ENCODE measurements at places on chromosomes 1 and 21. TPM values are rescaled to one million over a fixed set of nuclear protein-coding genes. Genes with fewer than 3 reads are reported as not detected.

- no peak for DNase-seq
- H3K27me3 ChIP-seq: no peaks in the 10 kb centered on the region
- H3K27ac ChIP-seq: no peak overlapping the region
- no peaks in the 10 kb centered on the region for H3K4me1 ChIP-seq
These were observed 475.8 kb upstream of the OLFM3 start for GRCh38 chr1:102472520-102472919.

GRCh38 chr1:13487143-13487868 is 26.5 kb downstream of the LRRC38 start:
- no peak overlapping the region for H3K4me3 ChIP-seq
- H3K36me3 ChIP-seq: no peaks in the 10 kb centered on the region
- no peak for DNase-seq
- H3K4me1 ChIP-seq: no peaks in the 10 kb centered on the region
- no peak overlapping the region for H3K27ac ChIP-seq

- H3K36me3 ChIP-seq: peaks cover 12% of the 10 kb centered on the region
- H3K4me1 ChIP-seq: peaks cover 29% of the 10 kb centered on the region
- no peak overlapping the region for H3K27ac ChIP-seq
- H3K4me3 ChIP-seq: no peak overlapping the region
- DNase-seq: no peak
These were observed 220.0 kb downstream of the RERE start for GRCh38 chr1:8597455-8597854.

DNA sequence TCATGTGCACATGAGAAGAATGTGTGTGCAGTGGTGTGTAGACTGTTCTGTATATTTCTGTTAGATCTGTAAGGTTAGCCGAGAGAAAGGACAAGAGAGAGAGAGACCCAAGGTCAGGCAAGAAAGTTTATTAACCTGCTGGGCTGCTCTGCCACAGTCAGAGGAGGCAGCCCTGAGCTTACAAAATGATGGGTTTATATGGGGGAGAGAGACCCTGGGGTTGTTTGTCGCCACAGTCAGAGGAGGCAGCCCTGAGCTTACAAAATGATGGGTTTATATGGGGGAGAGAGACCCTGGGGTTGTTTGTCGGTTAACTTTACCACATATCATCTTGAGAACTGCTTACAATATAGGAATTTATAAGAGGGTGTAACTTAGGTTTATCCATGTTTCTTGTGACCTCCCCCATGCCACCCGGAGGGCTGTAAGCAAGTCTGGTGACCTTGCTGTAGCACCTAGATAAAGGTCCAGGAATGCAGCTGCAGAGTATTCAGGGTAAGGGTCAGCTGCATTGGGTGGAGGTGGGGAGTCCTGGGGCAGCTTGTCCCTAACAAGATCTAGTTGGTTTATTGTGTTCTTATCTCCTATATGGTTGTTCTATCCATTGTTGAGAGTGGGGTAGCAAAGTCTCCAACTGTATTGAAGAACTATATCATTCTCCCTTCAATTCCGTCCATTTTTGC is 9.3 kb upstream of the ZBTB40 start:
- H3K4me1 ChIP-seq: no peaks in the 10 kb centered on the region
- H3K27me3 ChIP-seq: peaks cover 3% of the 10 kb centered on the region
- H3K4me3 ChIP-seq: no peak overlapping the region
- no peak overlapping the region for H3K27ac ChIP-seq
- peaks cover 2% of the 10 kb centered on the region for H3K36me3 ChIP-seq

DNA sequence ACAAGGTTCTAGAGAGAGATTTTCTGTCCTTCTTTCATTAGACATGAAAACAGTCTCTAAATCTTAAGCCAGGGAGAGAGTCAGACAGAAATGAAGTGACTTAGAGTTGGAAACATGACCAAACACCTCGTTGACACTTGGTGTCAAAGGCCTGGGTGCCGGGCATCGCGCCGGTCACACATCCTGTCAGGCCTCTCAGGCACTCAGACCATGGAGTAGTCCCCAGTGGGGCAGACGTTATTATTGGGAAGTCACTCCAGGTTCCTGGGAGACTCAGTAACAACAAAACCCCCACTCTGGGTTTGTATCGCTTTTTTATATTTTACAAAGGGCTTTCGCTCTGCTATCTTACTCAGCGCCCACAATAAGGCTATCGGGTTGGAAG is 25.8 kb downstream of the KCNN3 start:
- peaks cover 8% of the 10 kb centered on the region for H3K27me3 ChIP-seq
- DNase-seq: no peak
- H3K4me3 ChIP-seq: no peak overlapping the region
- H3K4me1 ChIP-seq: peaks cover 4% of the 10 kb centered on the region
- H3K27ac ChIP-seq: no peak overlapping the region

GRCh38 chr1:198280080-198280479 is 123.3 kb downstream of the NEK7 start:
- H3K4me1 ChIP-seq: peaks cover 21% of the 10 kb centered on the region
- no peak overlapping the region for H3K4me3 ChIP-seq
- H3K27ac ChIP-seq: no peak overlapping the region
- no peak for DNase-seq
- H3K27me3 ChIP-seq: no peaks in the 10 kb centered on the region

DNA sequence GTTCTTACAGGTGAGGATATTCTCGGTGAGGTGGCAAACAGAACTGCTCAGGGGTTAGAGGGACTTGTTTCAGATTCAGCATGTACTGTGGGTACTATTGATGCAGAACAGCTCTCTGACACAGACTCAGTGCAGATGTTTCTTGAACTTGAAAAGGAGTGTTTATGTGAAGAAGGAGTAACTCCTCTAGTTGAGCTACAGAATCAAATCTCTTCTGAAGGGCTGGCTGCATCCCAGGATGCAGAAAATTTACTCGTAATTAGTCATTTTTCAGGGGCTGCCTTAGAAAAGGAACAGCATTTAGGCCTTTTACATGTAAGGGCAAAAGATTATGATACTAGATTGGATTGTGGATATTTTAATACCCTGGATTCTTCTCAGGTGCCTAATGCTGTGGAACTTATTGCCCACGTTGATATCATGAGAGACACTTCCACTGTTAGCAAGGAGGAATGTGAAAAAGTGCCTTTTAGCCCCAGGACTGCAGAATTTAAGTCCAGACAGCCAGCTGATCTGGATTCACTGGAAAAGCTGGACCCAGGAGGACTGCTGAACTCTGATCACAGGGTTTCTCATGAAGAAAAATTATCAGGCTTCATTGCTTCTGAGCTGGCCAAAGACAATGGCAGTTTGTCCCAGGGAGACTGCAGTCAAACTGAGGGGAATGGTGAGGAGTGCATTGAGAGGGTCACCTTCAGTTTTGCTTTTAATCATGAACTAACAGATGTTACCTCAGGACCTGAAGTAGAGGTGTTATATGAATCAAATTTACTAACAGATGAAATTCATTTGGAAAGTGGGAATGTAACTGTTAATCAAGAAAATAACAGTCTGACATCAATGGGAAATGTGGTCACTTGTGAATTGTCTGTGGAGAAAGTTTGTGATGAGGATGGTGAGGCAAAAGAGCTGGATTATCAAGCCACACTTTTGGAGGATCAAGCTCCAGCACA is 79.6 kb upstream of the BMP8A start:
- H3K36me3 ChIP-seq: peaks cover 10% of the 10 kb centered on the region
- H3K4me3 ChIP-seq: no peak overlapping the region
- no peak for DNase-seq

GRCh38 chr1:3716351-3716750 is 35.9 kb upstream of the CCDC27 start:
- peaks cover 2% of the 10 kb centered on the region for H3K27me3 ChIP-seq
- no peaks in the 10 kb centered on the region for H3K36me3 ChIP-seq
- no peak overlapping the region for H3K27ac ChIP-seq
- no peak overlapping the region for H3K4me3 ChIP-seq
- H3K4me1 ChIP-seq: no peaks in the 10 kb centered on the region

DNA sequence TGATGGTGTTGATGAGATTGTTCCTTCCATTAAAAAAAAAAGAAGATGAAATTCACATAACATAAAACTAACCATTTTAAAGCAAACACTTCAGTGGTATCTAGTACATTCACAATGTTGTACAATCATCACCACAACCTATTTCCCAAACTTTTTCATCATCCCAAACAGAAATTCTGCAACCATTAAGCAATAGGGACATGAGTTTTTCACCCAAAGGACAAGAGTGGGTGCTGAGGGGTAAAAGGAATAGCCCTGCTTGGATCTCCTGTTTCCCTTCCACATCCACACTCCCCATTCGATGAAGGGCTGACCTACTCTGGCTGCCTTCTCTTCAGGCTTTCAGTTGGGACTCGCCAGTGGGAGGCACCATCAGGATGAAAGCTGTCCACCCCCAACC is 59.3 kb downstream of the SLC9A1 start:
- no peak overlapping the region for H3K4me3 ChIP-seq
- H3K36me3 ChIP-seq: no peaks in the 10 kb centered on the region
- H3K27me3 ChIP-seq: no peaks in the 10 kb centered on the region
- H3K4me1 ChIP-seq: peaks cover 10% of the 10 kb centered on the region
- no peak for DNase-seq

DNA sequence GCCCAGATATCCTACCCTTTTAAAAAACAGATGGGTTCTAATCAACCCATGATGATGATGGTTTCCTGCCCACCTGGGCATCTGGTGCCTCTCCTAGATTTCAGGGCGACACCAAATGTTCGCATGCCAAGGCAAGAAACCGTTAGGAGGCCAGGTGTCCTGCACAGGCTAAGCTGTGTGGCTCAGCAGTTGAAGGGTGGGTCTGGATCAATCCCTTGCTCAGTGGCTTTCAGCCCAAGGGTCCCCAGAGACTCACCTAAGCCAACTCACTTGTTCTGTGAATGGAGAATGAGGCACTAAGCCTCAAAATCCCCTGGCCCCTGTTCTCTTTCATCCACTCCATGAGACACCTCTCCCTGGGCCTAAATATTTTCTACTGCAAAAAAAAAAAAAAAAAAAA is 169.1 kb upstream of the EDN2 start:
- no peaks in the 10 kb centered on the region for H3K27me3 ChIP-seq
- H3K4me1 ChIP-seq: peaks cover 87% of the 10 kb centered on the region
- no peak overlapping the region for H3K4me3 ChIP-seq
- H3K27ac ChIP-seq: no peak overlapping the region

- no peak for DNase-seq
- H3K27ac ChIP-seq: no peak overlapping the region
- H3K4me1 ChIP-seq: no peaks in the 10 kb centered on the region
- H3K4me3 ChIP-seq: no peak overlapping the region
- H3K27me3 ChIP-seq: peaks cover 33% of the 10 kb centered on the region
These were observed 15.4 kb downstream of the KCNH1 start for GRCh38 chr1:211118407-211119102.

DNA sequence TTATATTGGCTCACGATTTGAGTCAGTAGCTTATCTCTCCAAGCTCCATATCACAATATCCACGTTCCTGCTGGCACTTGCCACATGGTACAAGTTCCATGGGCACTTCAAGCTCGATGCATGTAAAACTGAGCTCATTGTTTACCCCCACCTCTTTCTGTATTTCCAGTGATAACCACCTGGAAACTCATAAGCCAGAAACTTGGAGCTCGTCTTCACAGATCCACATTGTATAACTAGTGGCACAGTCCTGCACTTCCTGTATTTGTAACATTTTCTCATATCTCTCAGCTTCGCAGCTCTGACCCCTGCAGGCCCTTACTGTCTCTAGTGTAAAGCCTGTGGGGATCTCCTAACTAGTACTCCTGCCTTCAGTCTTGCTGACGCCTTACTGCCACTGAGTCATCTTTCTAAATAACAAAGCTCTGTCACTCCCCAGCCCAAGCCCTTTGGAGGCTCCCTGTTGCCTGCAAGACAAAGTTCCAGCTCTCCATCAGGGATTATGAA is 6.5 kb upstream of the C2CD4D start:
- H3K4me3 ChIP-seq: no peak overlapping the region
- peaks cover 28% of the 10 kb centered on the region for H3K36me3 ChIP-seq
- peak; percentile 47 for DNase-seq

DNA sequence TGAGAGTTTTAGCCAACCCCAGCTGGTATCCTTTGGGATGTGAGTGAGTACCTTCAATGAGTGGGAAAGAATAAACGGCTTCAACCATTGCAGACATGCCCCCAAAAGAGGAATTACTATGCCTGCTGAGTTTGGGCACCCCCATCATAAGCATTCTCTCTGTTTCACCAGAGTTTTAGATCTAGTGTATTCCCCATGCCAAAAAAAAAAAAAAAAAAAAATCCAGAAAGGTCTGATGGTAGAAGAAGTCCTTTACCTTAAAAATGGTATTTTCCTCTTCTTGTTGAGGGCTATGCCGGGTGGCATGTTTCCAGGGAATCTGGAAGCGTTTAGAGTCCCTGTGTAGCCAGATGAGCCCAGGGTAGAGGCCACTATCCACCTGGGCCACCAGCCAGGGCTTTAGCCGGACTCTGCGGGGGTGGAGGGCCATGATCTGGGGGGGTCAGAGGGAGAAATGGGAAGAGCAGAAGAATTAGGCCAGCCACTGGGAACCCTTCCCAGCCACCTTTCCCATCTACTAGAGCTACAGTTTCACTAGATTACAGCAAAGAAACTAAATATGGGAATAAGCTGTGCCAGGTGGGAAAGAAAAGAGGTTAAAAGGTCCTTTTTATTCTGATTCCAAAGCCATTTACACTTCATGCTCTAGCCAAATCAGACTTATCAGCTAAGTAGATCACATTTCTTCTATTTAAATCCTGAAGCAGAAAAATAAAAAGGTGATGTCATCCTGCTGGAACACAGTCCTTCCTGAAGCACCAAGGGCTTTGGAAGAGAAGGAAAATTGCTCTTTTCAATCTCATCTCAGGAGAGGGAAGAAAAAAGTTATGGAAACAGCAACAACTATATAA is 4.7 kb downstream of the IRF6 start:
- H3K27ac ChIP-seq: no peak overlapping the region
- no peak for DNase-seq
- H3K36me3 ChIP-seq: no peaks in the 10 kb centered on the region
- peaks cover 16% of the 10 kb centered on the region for H3K4me1 ChIP-seq

DNA sequence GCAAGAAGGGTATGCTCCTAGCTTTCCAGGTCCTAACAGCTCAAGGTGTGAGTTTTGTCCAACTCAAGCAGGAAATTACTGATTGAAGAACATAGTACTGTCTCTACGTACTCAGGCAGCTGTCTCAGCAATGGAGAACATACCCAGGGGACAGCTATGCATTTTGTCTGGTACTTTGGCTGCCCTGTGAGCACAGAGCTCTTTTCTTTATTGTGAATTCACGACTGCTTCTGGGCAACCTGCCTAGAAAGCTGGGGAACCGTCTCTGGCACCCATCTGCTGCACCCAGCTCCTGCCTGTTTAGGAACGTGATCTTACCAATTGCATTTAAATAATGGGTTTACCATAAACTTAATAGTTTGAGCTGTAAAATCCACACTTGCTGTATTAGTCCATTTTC is 258.1 kb downstream of the HHAT start:
- no peak overlapping the region for H3K27ac ChIP-seq
- DNase-seq: no peak

- H3K36me3 ChIP-seq: peaks cover 50% of the 10 kb centered on the region
- no peak overlapping the region for H3K4me3 ChIP-seq
- H3K4me1 ChIP-seq: no peaks in the 10 kb centered on the region
These were observed 10.8 kb upstream of the PSMD4 start for GRCh38 chr1:151243683-151244216.

GRCh38 chr1:114428083-114428754 is 82.8 kb downstream of the TRIM33 start:
- H3K4me1 ChIP-seq: no peaks in the 10 kb centered on the region
- peaks cover 16% of the 10 kb centered on the region for H3K36me3 ChIP-seq
- H3K4me3 ChIP-seq: no peak overlapping the region
- DNase-seq: peak; percentile 19

GRCh38 chr1:201169971-201170532 is 15.8 kb upstream of the TMEM9 start:
- H3K27me3 ChIP-seq: peaks cover 7% of the 10 kb centered on the region
- H3K27ac ChIP-seq: peak overlapping the region; percentile 89
- DNase-seq: no peak

The FNDC10 gene
- 3.6 TPM for total RNA-seq

The SCAMP3 gene
- 97.2 TPM for total RNA-seq

The GJB3 gene
- total RNA-seq: not detected

The EVI5 gene
- 27.9 TPM for total RNA-seq

The PGLYRP4 gene
- total RNA-seq: not detected

The RNF186 gene
- not detected for total RNA-seq

The MYOCOS gene
- not detected for total RNA-seq

The PRKCZ gene
- 15.4 TPM for total RNA-seq
